Stimulated activated CD4-positive, alpha-beta T cell treated with anti-CD3 and anti-CD28 coated beads, Interleukin-15, amount 100 ng/mL, for 1 hour (primary cell): ENCODE measurements at places on chromosomes 7 and 10.

GRCh38 chr7:149642589-149642988, 130.8 kb downstream of the ZNF467 start:
- DNase-seq: no peak

- DNase-seq: no peak
These were observed 9.8 kb downstream of the ATP6V1F start for GRCh38 chr7:128872394-128872824.

- DNase-seq: no peak
These were observed 61.1 kb downstream of the GRK5 start for GRCh38 chr10:119268428-119268827.

DNA sequence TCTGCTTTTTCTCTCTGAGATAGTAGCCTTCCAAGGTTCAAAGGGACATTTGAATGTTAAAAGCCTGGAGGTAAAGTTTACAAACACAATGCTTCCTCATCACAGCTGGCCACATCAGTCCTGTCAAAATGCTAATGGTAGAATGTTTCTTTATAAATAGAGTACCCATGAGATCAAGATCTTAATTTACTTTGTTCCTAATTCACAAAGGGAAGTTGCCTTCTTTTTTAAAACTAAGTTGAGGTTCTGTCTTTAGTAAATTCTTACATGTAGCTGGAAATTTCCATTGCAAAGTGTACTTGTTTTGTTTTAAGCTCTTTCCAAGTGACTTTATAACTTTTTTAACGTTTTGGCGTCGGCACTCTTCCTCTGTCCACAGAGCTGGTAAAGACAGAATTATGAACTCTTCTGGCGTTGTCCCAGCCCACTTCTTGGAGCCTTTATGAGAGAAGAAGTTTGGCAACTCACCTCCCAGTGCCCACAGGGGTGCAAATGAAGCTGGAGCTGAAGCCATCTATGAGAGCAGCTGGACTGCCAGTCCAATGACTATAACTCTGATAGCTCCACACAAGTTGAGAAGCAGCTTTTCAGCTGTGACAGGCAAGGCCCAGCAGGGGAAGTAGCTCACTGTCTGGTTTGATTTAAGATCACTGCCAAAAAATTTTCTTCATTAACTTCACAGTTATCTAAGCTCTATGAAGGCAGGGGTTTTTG, 23.3 kb downstream of the FZD1 start:
- no peak for DNase-seq

GRCh38 chr7:561631-562373, 42.2 kb upstream of the PDGFA start:
- no peak for DNase-seq

GRCh38 chr7:137989590-137989989, 12.3 kb downstream of the CREB3L2 start:
- no peak for DNase-seq
